ENCODE measurements at places on chromosomes 4 and X.
A peak's percentile ranks its signal among the peaks of the same experiment; 100 is the strongest.

- no peak for DNase-seq
Observed at GRCh38 chr4:161856711-161857326, 307.0 kb downstream of the FSTL5 start.

- no peak for DNase-seq
Observed at GRCh38 chrX:88613338-88613737, 133.7 kb upstream of the CPXCR1 start.

- DNase-seq, result no peak
Observed at GRCh38 chr4:24240655-24241054, 343.7 kb downstream of the DHX15 start.

GRCh38 chr4:86393749-86394148 is 33.9 kb upstream of the MAPK10 start:
- no peak for DNase-seq

- no peak for DNase-seq
Observed at GRCh38 chr4:62591756-62592155, 1391.6 kb downstream of the ADGRL3 start.

GRCh38 chrX:149903889-149904748 is 23.1 kb downstream of the MAGEA8 start:
- no peak for DNase-seq

DNA sequence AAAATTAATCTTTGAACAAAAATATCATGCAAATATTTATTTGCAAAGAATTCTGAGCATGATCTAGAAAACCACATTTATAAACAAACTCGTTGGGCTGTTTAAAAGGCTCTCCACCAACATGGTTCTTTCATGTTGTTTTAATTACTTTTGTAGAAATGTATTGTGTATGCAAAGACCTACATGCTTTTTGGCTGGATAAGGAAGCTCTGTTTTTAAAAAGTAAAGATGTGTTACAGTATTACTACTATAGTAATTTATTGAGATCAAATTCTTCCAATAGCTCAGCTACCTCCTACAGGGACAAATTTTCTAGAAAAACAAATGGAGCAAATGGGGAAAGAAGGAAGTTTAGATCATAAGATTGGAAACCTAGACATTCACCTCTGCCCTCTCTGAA is 177.5 kb upstream of the TTC29 start:
- no peak for DNase-seq

DNA sequence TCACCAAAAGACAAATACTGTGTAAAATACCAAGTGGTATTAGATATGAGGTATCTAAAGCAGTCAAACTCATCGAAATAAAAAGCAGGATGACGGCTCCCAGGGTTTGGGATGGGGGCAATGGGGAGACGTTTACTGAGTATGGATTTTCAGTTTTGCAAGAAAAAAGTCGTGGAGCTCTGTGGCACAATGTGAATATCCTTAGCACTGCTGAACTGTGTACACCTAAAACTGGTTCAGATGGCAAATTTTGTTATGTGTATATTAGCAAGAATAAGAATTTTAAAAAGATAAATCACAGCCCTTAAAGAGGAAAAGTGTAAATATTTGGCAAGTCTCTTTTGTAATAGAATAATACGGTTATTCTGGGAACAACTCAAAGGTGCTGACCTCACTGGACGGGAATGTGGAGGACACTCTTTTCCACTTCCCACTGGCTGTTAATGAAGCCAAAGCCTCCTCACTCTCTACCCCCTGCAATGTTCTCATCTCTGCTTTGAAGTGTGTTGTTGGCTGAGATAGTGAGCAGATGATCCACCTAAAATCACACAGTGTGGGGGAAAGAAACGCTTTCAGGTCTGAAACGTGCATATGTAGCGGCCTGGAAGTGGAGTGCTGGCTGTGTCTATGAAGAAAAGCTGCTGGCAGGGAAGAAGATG is 49.2 kb downstream of the SEL1L3 start:
- DNase-seq, result peak; percentile 50

DNA sequence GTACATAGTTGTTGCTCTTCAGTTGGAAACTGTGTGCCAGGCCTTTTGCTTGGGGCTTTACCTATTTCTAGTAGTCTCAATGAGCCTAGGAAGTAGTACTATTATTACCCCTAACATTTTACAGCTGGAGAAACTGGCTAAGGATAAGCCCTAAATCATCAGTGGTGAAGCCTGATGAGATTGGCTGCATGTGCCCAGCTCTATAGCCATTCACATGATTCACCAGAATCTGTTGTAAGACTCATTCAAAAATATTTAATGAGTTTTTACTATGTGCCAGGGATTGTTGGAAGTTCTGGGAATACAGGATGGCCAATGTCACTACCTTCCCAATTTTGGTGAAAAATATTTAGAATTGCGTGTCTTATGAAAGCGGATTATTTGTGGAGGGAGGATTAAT is 2.8 kb downstream of the KIT start:
- peak; percentile 62 for DNase-seq

- no peak for DNase-seq
Observed at GRCh38 chr4:123250843-123251242, 145.8 kb upstream of the SPRY1 start.

- no peak for DNase-seq
Observed at GRCh38 chr4:17092736-17093437, 194.4 kb upstream of the LDB2 start.

DNA sequence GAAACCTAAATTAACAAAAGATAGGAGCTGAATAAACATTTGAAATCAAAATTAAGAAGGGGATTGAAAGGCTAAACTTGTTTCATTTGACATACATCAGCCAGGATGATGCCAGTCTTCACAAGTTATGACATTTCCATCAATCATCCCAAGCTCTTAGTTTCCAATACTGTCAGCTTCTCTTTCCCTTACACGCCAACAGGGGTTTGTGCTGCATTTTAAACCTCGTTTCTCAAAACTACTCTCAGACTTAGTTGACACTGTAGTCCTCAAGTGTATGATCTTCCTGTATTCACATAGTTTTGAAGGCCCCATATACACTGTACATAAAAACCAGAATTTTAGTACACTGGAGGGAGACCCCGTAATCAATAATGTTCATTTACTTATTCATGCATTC is 840 bp upstream of the P2RY10 start:
- DNase-seq, result no peak

DNA sequence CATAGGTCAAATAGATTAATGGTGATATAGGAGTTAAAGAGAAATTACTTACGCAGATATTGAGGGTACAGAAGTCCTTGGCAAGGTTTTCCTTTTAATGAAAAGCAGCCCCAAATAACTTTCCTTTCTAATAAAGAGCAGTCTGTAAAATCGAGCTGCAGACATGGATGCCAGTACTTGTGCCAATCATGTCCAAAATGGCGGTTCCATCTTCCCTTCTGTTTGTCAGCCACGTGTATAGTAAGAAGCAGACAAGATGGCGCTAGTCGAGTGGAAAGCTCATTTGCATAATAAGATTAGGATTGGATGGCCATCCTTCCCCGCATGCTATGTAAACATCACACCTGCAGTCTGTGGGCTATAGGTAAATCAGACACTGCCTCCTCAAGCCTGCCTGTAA is 68.5 kb downstream of the FGFBP1 start:
- no peak for DNase-seq

GRCh38 chr4:26856906-26857277 is 3.7 kb upstream of the STIM2 start:
- no peak for DNase-seq

DNA sequence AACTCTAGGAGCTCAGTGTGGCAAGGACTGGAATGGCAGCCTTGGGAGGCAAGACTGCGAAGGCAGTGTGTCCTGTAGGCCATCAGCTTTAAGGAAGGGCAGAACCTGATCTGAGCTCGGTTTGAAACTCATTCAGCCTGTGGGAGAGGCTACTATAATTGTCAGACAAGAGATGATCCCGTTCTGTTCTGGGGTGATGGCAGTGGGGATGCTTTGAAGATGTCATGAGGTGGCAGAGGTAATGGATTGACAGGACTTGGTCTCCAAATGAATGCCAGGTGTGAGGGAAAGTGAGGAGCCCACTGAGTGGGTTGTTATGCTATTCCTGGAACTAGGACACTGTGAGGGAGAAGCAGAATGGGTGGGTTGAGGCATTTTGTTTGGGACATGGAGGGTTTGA is 144.9 kb downstream of the PJA1 start:
- no peak for DNase-seq

DNA sequence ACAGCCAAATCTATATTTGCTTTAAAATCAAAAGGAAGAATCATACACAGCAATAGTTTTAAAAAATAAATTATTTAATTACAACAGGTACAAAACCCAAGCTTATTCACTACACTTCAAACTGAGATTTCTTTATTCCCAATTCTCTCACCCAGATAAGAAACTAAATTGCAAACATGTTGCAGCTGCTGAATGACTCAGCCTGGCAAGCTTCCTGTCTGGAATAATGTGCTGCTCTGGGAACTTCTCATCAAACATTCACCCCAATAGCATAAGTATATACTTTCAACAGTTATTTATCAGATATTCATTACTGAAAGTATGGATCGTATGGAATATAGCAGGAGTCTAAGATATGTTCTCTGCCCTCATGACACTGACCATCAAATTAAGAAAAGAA is 43.0 kb upstream of the GABRA2 start:
- no peak for DNase-seq

DNA sequence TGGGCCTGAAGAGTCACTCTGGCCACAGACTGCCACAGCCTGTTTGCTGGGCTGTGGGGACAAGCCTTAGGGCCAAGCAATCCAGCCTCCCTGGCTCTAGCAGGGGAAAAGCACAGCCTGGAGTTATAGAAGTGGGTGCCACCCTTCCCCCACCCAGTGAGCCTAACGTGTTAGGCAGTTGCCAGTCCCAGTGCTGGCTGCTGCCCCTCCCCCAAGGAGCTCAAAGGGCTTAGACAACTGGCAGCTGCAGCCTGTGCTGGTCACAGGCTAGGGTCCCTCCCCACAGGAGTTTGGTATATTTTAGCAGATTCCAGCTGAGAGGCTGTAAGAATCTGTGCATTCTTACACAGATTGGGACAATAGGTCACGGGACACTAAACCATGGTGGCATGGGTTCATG is 370.3 kb upstream of the FGF16 start:
- no peak for DNase-seq

GRCh38 chrX:632366-633042 is 1.9 kb downstream of the SHOX start:
- no peak for DNase-seq

DNA sequence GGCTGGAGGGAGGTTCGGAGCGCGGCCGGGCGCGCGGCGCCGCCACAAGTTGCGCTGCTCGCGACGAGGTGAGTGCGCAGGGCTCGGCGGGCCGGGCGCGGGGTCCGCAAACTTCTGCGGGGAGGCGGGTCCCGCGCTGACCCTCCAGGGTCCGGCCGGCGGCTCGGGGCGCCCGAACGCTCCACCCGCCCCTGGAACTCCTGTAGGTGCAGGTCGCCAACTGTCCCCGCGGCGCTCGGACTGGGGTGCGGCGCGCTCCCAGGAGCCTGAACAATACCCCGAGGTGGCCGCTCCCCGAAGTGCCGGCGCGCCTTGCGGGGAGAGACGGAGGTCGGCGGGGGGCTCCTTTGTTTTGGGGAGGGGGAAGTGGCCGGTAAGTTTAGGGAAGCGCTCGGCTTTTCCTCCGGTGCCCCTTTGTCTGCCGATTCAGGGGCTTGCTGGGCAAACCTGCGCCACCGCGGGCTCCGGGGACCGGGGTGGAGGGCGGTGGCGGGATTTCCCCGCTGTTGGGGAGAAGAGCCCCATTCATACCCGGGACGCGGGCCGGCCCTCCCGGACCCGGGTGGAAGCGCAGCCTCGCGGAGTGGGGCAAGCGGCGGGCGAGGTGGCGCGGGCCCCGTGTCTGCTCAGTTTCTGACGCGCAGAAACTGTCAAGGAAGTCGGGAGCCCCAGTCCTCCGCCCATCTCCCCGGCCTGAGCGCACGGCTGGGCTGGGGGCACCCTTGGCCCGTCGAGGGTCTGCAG is 694 bp downstream of the TBL1X start:
- no peak for DNase-seq

Measured in GM04504 (cell line).